Activated gamma-delta T cell treated with Interleukin-2 at 50 U/mL for 16 hours (primary cell): ENCODE measurements at places on chromosomes 5 and 9.

GRCh38 chr5:76626738-76627137, 3.5 kb upstream of the F2RL2 start:
- DNase-seq, result no peak

DNA sequence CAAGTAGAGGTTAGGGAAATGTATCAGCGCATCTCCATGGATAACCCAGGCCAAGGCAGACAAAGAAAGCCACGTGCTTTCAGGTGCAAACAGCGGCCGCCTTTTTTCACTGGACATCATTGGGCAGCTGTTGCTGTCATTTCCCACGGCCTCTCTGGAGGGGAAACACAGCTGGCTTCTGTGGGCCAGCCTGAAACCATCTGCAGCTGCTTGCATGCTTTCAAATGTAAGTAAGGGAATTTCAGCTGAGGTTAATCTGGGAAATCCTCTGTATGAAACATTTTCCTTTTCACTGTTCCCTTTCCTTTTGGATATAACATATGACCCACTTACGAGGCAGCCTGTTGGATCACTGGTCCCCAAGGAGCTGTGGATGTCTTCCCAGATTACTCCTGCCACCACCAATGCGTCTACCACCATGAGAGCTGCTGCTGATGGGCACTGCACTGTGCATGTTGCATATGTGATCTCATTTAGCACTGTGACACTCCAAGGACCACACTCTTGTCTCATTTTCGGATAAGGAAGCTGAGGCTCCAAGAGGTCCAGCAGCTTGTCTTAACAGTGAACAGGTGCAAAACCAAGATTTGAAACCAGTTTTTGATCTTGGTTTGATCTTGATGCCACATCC, 106.3 kb downstream of the C9orf152 start:
- no peak for DNase-seq

GRCh38 chr5:142981475-142981874, 211.3 kb downstream of the ARHGAP26 start:
- DNase-seq, result no peak

- DNase-seq, result no peak
Measured at GRCh38 chr5:181124526-181124925, 6.4 kb downstream of the OR2V1 start.

DNA sequence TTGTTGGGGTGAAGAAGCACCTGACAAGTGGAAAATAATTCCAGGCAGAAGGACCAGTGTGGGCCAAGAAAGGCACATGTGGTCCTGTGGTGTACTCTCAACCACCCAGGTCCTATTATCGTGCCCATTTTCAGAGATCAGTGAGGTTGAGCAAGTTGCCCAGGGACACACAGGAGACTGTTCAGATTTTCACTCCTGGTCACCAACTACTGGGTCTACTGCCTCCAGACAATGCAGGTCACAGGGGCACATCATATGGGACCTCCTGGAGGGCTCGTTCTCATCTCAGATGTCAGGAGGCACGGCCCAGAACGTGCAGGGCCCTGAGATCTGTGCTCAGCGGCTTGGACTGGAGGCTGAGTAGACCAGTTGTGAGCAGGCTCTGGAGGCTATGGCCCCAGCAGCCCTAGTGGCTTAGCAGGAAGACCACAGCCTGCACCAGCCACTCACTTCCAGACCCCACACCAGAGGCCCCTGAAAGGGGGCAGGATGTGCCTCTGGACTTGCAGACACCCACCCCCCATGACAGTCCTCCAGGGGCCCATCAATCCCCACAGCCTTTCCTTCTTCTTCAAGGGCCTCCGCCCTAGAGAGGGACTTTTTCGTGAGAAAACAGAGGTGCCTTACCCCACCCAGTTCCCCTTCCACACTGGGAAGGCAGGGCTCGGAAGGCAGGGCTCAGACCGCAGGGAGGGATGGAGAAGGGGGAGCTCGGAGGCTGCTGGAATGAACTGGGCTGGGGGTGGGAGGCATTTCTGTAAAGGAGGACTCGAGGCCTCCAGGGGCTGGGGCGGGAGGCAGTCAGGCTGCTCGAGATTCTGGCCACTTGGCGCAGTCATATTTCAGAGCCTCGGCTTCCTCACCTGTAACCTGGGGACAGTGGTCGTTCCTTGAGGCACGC, 82.7 kb upstream of the NEURL1B start:
- DNase-seq, result no peak

DNA sequence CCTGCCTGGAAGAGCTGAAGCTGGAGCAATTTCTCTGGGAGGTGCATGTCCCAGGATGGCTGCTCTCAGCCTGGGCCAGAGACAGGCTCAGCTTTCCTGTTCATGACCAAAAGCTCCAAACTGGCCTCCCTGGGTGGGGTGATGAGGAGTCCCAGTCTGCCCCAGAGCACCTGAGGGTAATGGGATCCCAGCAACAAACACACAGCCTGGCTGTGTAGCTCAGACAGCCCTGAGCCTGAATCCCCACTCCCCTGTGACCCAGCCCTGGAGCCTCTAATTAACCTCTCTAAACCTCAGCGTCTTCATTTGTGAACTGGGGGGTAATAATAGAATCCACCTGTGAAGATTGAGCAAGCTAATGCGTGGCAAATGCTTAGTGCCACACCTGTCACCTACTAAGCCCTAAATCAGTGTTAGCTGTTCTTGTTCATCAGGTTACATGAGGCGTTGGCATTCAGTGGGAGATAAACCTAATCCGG, 67.5 kb downstream of the HSPA4 start:
- DNase-seq, result no peak

DNA sequence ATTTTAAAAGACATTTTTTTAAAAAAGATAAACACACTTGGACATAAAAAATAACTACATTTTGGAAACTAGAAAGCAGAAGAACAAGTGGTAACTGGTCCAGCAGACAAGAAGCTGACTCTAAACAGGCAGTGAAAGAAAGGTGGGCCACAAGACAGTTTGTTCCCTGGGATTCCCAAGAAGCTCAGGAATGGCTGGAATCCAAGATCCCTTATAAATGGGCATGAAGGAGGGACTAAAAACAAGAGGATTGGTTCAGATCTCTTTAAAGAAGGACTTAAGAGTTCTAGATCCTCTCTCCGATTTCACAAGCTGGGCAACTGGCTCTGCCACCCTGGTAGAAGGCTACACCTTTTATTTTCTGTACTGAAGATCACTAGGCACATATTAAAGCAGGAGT, 102.8 kb downstream of the ARL15 start:
- DNase-seq, result no peak

DNA sequence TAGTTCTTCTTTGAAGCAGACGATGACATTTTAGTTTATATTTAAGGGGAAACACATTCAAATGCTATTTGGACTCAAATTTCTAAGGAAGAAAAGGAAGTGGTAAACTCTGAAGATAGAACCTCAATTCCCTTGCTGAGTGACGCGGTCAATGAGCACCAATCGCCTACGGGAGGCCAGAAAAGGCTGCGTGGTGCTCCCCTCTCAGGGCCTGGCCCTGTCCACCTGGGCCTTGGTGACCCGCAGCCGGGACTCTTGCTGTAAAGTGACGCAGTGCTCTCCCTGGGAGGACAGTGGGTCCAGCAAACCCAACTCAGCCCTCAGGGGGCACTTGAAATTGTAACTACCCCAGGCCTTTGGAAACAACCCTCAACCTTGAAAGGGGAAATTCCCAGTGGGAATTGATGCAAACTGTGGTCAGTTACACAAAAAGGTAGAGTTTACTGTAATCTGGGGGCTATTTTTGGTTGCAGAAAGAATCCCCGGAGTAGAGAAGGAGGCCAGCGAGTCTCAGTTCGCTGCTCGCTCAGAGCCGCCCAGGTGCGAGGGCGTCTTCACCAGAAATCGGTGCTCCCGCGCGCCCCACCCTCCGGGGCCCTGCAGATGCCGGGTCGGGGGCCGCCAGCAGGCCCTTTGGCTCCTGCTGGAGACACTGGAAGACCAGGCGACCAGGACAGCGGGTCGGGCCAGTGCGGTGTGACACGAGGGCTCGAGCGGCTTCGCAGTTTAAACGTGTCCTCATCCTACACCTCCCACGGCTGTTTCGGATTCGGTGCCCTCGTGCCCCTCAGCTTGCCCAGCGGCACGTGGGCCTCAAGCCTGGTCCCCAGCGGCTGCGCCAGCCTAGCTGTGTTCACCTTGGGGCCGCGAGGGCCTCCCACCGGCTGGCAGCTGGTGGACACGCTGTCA, 1.4 kb upstream of the ANKRD33B start:
- no peak for DNase-seq

DNA sequence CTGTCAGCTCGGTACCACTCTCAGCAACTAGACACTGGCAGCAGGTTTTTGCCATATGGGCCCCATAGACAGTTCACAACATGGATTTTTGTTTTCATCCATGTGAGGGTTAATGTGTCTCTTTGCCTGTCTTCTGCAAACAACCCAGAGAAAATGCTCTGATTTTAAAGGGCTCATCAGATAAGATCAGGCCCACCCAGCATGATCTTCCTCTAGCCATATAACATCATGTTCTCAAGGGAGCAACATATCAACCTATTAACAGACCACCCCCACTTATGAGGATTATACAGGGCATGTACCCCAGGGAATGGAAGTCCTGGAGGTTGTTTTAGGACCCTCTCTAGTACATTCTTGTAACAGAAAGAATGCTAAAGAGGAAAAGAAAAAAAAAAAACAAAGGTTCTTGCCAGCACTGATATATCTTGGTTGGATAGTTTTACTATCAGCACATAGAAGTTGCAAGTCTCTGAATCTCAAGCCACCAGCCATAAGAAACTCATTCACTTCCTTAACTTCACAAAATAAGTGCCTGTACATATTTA, 1015.1 kb downstream of the TLE4 start:
- DNase-seq, result no peak

DNA sequence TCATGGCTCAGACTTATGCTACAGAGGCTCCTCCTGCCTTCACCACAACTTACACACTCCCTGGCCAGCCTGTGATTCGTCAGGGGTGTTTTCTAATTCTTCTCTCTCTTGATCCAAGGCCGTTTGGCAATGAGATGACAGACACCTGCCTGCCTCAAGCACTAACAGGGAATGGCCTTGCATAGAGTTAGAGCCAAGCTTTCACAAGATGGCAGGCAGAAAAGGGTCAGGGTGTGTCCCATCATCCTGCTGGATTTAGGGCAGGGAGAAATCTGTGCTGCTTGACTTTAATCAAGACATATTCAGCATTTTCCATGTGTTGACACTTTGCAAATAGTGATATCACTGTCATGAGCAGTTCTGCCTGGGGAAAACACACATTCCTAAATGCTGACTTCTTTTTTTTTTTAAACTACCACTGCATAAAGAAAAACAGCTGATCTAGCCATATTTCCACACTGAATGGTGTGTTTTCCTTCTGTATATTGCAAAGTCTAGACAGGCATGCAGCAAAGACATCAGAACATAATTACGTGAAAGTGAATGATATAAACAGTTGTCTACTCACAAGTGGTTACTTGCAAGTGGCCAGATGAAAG, 95.0 kb upstream of the SLC25A48 start:
- no peak for DNase-seq

GRCh38 chr5:103258957-103259704, 568 bp downstream of the MACIR start:
- peak; percentile 41 for DNase-seq

- no peak for DNase-seq
Measured at GRCh38 chr5:106843812-106844416, 826.8 kb downstream of the EFNA5 start.

DNA sequence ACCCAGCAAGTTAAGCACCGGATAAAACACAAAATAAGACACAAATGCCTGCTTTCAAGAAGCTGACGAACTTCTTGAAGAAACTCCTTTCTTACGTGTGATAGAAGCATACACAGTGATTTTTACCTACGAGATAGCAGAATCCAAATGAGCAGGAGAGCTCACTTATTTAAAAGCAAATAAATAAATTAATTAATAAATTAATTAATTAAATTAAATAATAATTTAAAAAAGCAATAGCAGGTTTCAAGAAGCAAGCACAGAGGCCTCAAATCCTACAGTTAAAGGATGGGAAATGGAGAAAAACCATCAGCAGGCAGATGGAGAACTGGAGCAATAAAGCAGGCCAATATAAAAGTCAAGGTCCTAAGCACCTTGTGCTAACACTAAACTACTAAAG, 17.3 kb downstream of the LEAP2 start:
- DNase-seq, result no peak
